Right ventricle myocardium superior (tissue), 1 donor: ENCODE measurements at places on chromosomes 4 and X. TPM values are rescaled to one million over a fixed set of nuclear protein-coding genes. Genes with fewer than 3 reads are reported as not detected.

- DNase-seq = no peak
These were observed 19.8 kb upstream of the TMLHE start for GRCh38 chrX:155632431-155633100.

- DNase-seq = no peak
These were observed 80.5 kb upstream of the LNX1 start for GRCh38 chr4:53671757-53672156.

Gene TRMT44
- total RNA-seq = 8.4 TPM

GRCh38 chr4:145044341-145044740 is 53.7 kb downstream of the ANAPC10 start:
- no peak for DNase-seq

Gene F8A3
- not detected for total RNA-seq

- DNase-seq = no peak
These were observed 202.3 kb downstream of the BCOR start for GRCh38 chrX:39895218-39896110.

DNA sequence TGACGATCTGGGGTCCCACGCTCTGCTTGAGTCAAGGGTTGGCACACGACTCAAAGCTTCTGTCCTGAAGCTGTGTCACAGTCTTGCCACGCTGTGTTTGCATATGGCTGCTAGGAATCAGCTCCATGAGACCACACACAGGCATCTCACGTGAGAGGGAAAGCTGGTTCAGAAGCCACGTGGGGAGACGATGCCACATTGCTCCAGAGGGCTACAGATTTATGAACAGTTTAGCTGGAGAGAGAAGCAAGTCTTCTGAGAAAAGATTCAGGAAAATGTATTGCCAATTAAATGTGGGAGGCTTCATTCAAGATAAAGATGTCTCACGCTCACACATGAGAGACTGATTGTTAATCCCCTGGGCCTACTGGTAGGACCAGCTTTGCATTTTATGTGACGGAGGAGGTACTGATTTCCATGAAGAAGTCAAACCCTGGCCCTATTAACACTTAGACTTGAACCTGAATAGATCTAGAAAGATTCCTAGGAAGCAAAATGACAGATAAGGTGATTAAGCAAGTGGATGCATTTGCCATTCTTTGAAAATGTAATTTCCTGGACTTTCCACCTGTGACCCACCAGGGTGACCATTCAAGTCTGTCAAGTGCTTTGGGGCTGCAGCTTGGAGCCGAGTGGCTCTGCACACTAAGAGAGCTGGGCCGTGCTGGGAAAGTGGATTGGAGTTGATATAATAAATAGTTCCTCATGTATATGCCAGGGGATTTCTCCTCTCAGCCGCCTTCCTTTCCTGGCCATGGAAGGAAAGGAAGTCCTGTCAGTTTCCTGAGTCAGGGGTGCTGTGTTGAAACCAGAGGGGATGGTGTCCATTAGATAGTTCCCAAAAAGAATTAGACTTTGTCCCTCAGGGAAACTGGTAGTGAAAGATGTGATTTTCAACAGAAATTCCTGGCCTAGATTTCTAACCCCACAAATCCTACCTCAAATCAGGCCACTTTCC is 29.0 kb downstream of the ENPP6 start:
- no peak for DNase-seq

Gene SATL1
- not detected for total RNA-seq

GRCh38 chr4:66097218-66097617 is 426.9 kb upstream of the EPHA5 start:
- DNase-seq = no peak

Gene PCGF3
- total RNA-seq = 20.8 TPM

DNA sequence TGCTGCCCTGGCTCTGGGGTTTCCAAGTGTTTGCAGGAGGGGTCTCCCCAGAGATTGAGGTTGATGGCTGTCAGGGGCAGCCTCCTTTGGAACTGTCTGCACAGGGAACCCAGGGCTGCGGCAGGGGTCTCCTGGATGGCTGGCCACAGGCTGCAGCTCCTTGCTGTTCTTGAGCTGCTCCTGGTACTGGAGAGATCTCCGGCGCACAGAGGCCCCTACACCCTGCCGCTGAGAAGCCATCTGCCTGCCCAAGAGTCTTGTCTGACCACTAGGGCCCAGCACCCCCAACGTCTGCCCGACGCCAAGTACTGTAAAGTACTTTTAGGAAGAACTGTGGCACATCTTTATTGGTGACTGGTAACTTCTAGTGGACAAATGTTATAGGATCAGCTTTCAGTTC is 13.5 kb downstream of the STIM2 start:
- DNase-seq = no peak

- no peak for DNase-seq
These were observed 126.0 kb downstream of the GRIA3 start for GRCh38 chrX:123310112-123310511.

Gene CCNQ
- total RNA-seq = 40.7 TPM

DNA sequence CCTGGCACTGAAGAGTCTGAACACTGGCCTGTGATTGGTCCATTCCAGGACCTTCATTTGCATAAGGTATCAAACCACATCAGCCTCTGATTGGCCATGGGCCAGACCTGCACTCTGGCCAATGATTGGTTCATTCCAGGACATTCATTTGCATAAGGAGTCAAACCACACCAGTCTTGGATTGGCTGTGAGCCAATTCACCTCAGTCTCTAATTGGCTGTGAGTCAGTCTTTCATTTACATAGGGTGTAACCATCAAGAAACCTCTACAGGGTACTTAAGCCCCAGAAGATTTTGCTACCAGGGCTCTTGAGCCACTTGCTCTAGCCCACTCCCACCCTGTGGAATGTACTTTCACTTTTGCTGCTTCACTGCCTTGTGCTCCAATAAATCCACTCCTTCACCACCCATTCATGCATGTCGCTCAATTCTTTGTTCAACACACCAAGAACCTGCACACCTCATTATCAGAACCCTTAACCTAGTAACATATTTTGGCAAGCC is 14.2 kb upstream of the HERC5 start:
- no peak for DNase-seq

Gene JCHAIN
- total RNA-seq = 4.4 TPM

DNA sequence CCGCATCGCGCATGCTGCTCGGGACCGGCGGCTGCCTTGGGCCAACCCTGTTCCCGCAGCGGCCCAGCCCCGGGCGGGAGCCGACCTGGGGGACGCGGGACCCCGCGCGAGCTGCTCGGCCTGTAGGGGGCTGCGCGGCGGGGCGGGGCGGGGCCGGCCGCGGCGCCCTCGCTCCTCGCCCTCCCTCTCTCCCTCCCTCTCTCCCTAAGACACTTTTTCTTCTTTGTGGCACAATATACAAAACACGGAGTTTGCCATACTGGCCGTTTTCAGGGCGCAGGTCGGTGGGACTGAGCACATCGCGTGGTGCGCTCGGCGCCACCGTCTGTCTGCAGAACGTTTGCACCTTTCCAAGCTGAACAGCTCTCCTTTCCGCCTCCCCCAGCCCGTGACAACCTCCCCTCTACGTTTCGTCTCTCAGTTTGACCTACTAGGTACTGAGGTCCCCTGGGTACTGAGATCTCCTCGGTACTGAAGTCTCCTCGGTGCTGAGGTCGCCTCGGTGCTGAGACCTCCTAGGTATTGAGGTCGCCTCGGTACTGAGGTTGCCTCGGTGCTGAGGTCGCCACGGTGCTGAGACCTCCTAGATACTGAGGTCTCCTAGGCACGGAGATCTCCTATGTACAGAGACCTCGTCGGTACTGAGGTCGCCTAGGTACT is 261.1 kb upstream of the PLCXD1 start:
- DNase-seq = no peak

Gene XKRX
- total RNA-seq = not detected

DNA sequence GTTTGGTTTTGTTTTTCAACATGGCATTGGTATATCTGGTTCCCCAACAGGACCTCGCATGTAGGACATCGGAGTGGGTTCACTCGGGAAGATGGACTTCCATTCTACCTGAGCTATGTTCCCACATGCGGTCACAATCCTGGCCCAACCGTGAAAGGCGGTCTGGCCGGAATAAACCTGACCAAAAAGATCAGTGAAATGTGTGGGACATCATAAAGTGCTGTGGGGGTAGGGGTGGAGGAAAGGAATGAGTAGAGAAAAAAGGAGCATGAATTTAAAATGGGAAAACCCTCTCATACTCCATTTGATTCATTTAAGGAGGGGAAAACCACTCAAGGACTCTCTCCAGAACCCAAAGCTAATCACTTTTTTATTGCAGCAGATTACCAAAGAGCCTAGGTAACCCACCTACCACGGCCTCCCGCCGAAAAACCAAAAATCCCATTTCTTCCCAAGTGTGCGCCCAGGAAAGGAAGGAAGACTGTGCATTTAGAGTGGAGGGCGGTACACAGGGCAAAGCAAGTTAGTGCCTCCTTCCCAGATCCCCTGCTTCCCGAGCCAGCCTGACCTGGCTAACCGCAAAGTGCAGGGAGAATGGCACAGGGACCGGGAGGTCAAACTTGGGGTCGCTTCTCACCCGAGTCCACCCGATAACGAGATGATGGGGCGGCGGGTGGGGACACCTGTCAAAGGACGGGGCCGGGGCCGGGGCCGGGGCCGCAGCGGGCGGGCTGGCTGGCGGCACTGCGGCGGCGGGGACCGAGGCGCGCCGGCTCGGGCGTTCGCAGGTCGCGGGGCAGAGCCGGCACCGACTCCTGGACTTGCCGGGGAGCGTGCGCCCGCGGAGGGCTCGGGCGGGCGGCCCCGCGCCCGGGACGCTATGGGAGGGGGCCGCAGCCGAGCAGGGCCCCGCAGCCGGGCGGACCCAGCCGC is 669 bp downstream of the TMEM150C start:
- no peak for DNase-seq

DNA sequence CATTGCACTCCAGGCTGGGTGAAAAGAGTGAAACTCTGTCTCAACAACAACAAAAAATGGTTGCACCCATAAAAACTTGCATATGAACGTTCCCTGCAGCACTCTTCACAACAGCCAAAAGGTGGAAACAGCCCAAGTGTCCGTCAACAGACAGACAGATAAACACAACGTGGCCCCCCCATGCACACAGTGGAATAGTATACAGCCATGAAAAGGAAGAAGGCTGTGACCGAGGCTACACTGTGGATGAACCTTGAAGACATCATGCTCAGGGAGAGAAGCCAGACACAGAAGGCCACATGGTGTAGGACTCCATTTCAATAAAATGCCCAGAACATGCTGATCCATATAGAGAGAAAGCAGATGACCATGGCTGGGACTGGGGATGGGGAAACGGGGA is 33.5 kb upstream of the ASMTL start:
- no peak for DNase-seq

- DNase-seq = no peak
These were observed 27.2 kb upstream of the CD40LG start for GRCh38 chrX:136620780-136621179.

Gene HGFAC
- total RNA-seq = 1.9 TPM

Gene EPHA5
- total RNA-seq = 0.13 TPM

Gene PRR27
- total RNA-seq = not detected

Gene STARD8
- 10.5 TPM for total RNA-seq

Gene MYOZ2
- total RNA-seq = 705 TPM

- DNase-seq = no peak
These were observed 5.7 kb upstream of the GPR174 start for GRCh38 chrX:79138658-79139241.

DNA sequence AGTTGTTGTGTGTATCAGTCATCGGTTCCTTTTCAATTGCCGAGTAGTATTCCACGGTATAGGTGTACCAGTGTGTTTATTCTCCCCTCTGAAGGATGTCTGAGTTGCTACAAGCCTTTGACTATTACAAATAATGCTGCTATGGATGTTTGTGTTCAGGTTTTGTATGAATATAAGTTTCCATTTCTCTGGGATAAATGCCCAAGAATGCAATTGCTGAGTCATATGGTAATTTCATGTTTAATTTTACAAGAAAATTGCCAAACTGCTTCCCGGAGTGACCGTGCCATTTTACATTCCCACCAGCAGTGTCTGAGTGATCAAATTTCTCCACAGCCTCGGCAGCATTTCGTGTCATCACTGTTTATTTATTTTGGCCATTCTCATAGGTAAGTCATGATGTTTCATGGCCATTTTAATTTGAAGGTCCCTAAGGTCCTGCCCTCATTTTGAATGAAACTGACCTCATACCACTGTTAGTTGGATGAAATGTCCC is 73.9 kb downstream of the IRF2 start:
- no peak for DNase-seq

Gene PROM1
- 2.1 TPM for total RNA-seq

Gene GPR34
- 6.4 TPM for total RNA-seq

GRCh38 chrX:139448996-139449395 is 81.5 kb upstream of the F9 start:
- DNase-seq = no peak

GRCh38 chrX:149699761-149700160 is 12.1 kb upstream of the MAGEA11 start:
- no peak for DNase-seq

Gene CFI
- total RNA-seq = 10.6 TPM

DNA sequence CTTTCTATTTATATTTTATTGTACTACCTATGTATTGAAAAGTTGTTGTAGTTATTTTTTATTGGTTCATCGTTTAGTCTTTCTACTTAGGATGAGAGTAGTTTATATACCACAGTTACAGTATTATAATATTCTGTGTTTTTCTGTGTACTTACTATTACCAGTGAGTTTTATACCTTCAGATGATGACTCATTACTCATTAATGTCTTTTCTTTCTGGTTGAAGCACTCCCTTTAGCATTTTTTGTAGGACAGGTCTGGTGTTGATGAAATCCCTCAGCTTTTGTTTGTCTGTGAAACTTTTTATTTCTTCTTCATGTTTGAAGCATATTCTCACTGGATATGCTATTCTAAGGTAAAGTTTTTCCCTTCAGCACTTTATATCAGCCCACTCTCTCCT is 7.7 kb downstream of the LUZP4 start:
- no peak for DNase-seq

GRCh38 chrX:115419069-115419468 is 129.6 kb downstream of the LUZP4 start:
- DNase-seq = no peak

- no peak for DNase-seq
These were observed 447.9 kb upstream of the FAM241A start for GRCh38 chr4:111697176-111697942.

DNA sequence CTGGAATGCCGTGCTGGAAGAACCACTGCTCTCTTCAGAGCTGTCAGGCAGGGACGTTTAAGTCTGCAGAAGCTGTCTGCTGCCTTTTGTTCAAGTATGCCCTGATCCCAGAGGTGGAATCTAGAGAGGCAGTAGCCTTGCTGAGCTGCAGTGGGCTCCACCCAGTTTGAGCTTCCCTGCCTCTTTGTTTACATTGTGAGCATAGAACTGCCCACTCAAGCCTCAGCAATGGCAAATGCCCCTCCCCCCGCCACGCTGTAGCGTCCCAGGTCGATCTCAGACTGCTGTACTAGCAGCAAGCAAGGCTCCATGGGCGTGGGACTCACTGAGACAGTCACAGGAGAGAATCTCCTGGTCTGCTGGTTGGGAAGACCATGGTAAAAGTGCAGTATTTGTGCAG is 34.8 kb upstream of the MUC7 start:
- peak; percentile 38 for DNase-seq
